Regular cardiac myocyte (primary cell): ENCODE measurements at places on chromosomes 11 and 22. TPM values are rescaled to one million over a fixed set of nuclear protein-coding genes. Genes with fewer than 3 reads are reported as not detected.

The CCDC89 gene
- total RNA-seq = 3.7 and 6.1 TPM in 2 replicates

The C11orf97 gene
- total RNA-seq = not detected in 2 replicates

The THAP12 gene
- 34.7 and 50.2 TPM in 2 replicates for total RNA-seq

The RTN3 gene
- 69.8 and 77.0 TPM in 2 replicates for total RNA-seq

The IFITM10 gene
- 1.7 and 2.8 TPM in 2 replicates for total RNA-seq

The SLC22A8 gene
- not detected in 2 replicates for total RNA-seq

The OMP gene
- 0.56 TPM in 1 of 2 replicates, not detected in the other for total RNA-seq
